ENCODE measurements at places on chromosomes 5 and 9.

- no peak for DNase-seq
These were observed 193.4 kb upstream of the GAS1 start for GRCh38 chr9:87140605-87141109.

- no peak for DNase-seq
These were observed 247.7 kb upstream of the ADRA1B start for GRCh38 chr5:159668556-159668955.

GRCh38 chr5:14417792-14418765 is 163.5 kb upstream of the OTULINL start:
- no peak for DNase-seq

GRCh38 chr5:142800776-142801494 is 30.8 kb downstream of the ARHGAP26 start:
- DNase-seq = no peak

GRCh38 chr5:156096259-156096658 is 230.7 kb upstream of the SGCD start:
- no peak for DNase-seq

DNA sequence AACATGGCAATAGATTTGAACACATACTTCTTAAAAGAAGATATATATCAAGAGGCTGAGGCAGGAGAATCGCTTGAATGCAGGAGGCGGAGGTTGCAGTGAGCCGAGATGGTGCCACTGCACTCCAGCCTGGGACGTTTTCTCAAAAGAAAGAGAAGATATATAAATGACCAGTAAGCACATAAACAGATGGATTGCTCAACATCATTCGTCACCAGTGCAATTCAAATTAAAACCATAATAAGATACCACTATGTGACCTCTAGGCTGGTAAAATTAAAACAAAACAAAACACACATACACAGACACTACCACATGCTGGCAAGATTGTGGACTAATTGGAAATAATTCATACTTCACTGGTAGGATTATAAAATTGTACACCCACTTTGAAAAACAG is 5.3 kb upstream of the TXN start:
- no peak for DNase-seq

DNA sequence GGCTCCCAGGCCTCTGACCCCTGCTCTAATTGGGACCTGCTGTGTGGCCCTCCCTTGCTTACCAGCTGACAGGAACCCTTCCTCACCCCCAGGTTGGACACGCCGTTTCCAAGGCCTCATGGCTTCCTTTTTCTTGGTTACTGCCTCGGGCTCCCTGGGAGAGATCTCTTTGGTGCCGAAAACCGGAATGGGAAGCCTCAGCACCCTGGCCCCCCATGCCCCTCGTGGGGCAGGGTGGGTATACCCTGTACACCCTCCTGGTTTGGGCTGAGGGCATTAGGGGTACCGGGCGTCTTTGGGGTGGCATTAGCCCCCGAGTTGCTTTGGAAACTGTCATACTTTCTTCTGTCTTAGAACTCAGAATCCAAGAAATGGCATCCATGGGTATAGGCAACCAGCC is 10.1 kb upstream of the LRRC14B start:
- DNase-seq = no peak

DNA sequence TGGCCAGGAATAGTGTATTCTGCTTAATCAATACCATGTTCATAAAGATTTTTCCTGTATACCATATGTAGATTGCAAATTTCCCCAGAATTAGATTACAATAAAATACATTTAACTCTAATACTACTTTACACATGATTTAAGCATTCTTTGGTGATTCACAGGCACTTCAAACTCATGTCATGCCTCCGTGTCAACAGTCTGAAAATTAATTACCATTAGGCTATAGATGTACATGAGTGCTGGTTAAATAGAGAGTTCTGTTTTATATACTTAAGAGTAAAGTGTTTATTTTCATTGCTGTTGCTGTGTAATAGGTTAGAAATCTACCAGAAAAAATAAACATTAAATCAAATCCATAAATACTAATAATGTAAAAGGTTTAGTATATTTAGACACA is 159.8 kb downstream of the ZSWIM6 start:
- no peak for DNase-seq

DNA sequence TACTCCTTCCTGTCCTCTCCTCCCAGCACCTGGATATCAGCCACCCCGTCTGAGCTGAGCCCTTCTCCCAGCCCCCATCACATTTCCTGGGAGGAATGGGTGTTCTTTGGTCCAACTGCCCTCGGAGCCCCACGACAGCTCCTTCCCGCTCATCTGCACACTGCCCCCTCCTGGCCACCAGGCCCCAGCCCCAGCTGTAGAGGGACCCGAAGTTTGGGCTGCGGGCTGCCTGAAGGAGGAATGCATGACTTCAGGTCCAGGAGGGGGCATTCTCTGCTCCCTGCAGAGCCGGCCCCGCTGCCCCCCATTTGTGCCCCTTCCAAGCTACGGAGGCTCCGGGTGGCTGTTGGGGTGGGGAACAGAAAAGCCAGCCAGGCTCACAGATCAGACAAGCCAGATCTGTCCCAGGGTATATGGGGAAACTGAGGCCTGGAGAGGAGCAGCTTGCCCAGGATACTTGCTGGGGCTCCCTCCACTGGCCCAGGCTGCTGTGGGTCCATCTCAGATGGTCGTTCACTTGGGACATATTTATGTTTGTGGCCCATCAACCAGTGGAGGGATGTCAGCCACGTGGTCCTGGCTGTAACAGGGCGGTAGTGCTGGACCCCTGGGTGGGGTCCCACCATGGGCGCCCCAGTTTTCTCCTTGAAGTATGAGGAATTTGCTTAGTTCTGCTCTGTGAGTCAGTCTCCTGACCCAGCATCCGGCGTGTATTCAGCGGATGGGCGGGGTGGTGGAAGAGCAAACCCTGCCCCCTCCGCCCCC is 33.1 kb downstream of the DAB2IP start:
- no peak for DNase-seq

GRCh38 chr5:370959-371810 is 49.7 kb downstream of the AHRR start:
- no peak for DNase-seq

DNA sequence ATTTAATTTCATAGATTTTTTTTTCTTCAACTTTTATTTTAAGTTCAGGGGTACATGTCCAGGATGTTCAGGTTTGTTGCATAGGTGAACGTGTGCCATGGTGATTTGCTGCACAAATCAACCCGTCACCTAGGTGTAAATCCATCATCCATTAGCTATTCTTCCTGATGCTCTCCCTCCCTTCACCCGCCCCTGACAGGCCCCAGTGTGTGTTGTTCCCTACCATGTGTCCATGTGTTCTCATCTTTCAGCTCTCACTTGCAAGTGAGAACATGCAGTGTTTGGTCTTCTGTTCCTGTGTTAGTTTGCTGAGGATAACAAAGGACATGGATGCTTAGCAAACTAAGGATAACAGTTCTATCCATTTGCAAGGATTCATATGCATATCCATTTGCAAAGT is 209.1 kb upstream of the ADCY2 start:
- no peak for DNase-seq

- no peak for DNase-seq
These were observed 27.3 kb upstream of the ANGPTL2 start for GRCh38 chr9:127149463-127150390.

GRCh38 chr5:111998871-111999270 is 241.9 kb upstream of the NREP start:
- peak; percentile 32 for DNase-seq

- DNase-seq = no peak
These were observed 129.1 kb downstream of the FANCC start for GRCh38 chr9:95188459-95188858.

DNA sequence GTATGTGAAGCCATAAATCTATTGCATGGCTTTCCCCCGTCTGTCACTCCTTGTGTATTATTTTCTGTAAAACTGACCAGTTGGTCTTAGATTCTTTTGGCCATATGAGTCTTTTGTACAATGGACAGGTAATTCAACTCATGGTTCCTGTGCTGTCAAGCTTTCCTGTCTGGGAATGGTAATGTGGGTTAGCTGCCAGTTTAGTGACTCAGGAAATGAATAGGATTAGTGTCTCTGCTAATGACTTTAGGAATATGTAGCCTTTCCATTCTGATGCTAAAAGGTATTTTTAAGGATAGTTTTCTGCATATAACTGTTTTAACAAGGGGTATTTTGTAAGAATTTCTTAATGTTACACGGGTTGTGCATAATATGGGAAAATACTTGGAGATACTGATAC is 182.7 kb downstream of the PBX3 start:
- DNase-seq = peak; percentile 66

GRCh38 chr5:1670351-1670750 is 129.3 kb downstream of the MRPL36 start:
- peak; percentile 49 for DNase-seq

DNA sequence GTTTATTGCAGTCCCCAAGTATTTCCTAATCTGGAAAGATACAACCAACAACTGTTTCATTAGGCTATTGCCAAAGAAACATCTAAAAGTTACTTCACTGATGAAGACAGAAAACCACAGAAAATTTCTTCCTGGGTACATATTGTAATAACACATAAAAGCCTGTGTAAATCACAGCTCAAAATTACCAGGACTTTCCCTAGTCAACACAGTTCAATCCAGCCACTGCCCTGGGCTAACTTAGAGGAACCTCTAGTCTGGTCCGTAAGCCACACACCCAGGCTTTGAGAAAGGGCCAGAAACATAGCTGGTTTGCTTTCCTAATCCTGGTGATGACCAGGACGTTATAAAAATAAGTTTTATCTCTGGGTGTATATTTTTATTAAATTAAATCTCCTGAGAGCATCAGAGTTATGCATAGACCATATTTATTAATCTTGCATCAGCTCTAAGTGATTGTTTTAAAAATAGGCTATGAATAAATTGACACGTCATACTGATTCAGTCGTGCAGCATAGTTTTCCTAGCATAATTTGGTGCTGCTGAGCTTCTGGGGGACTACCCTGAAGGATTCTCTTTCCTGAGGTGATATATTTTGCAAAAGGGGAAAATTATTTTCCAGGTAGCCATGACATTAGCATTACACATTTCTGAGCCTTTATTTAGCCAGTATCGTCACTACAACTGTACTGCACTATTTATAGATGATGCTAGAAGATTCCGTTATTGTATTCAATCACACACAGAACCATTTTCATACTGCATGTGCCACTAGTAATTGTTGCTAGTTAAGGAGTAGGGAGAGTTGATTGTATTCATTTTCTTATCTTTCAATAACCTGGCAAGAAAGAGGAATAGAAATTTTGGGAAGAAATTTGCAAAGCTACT is 12.6 kb upstream of the MUSK start:
- DNase-seq = no peak

- no peak for DNase-seq
These were observed 9.8 kb downstream of the NHP2 start for GRCh38 chr5:178143901-178144300.

DNA sequence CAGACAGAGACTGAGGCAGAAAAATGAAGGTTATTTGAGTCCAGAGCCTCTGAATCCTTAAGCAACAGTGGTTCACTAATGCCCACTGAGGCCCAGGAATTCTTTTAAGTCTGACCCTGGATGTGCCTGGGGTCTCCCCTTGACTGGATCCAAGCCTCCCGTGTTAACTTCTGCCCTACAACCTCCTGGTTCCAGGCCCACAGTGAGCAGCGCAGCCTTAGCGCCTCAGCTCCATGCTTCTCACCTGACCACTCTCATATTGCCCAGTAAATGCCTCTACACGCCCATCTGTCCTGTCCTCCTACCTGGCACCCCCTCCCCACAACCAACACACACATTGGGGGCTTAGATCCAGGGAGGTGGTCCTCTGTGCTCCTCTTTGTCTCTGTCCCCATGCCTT is 6.4 kb downstream of the IL3 start:
- no peak for DNase-seq

GRCh38 chr9:115551396-115551795 is 433.4 kb upstream of the TNC start:
- no peak for DNase-seq

- DNase-seq = no peak
These were observed 6.9 kb upstream of the GLIS3 start for GRCh38 chr9:4306777-4307121.

DNA sequence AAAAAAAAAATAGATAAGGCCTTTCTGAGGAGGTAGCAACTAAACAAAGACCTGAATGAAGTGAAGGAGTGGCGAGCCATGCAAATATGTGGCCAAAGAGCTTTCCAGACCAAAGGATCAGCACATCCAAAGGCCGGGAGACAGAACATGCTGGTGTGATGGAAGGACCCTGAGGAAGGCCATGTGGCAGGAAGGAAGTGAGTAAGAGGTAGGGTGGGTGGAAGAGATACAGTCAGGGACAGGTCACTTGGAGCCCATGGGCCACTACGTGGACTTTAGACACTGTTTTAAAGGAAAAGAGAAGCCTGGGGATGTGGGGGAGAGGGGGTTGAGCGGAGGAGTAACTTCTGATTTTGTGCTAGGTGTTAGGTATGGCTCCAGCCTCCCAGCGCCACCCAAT is 31.3 kb downstream of the SPRY4 start:
- peak; percentile 11 for DNase-seq

All from mammary epithelial cell (primary cell).